ENCODE measurements at places on chromosomes 1 and 21. TPM values are rescaled to one million over a fixed set of nuclear protein-coding genes. Genes with fewer than 3 reads are reported as not detected.
A peak's percentile ranks its signal among the peaks of the same experiment; 100 is the strongest.

GRCh38 chr21:18253221-18253620 is 8.6 kb downstream of the CHODL start:
- no peaks in the 10 kb centered on the region for H3K4me1 ChIP-seq
- no peak for DNase-seq
- no peaks in the 10 kb centered on the region for H3K27me3 ChIP-seq
- no peak overlapping the region for H3K4me3 ChIP-seq
- no peak overlapping the region for H3K27ac ChIP-seq

GRCh38 chr1:67888216-67889106 is 55.2 kb upstream of the GNG12 start:
- no peak overlapping the region for H3K27ac ChIP-seq
- H3K4me3 ChIP-seq: no peak overlapping the region
- H3K27me3 ChIP-seq: peaks cover 19% of the 10 kb centered on the region
- no peaks in the 10 kb centered on the region for H3K36me3 ChIP-seq

- no peak overlapping the region for H3K27ac ChIP-seq
- no peaks in the 10 kb centered on the region for H3K27me3 ChIP-seq
- peaks cover 3% of the 10 kb centered on the region for H3K4me1 ChIP-seq
- H3K4me3 ChIP-seq: no peak overlapping the region
These were observed 10.1 kb downstream of the JMJD4 start for GRCh38 chr1:227725046-227725445.

- peaks cover 16% of the 10 kb centered on the region for H3K27me3 ChIP-seq
- H3K4me3 ChIP-seq: no peak overlapping the region
- H3K36me3 ChIP-seq: no peaks in the 10 kb centered on the region
- no peak overlapping the region for H3K27ac ChIP-seq
- no peak for DNase-seq
- no peaks in the 10 kb centered on the region for H3K4me1 ChIP-seq
These were observed 64.6 kb upstream of the CLDN14 start for GRCh38 chr21:36544545-36544944.

The TEKT2 gene
- total RNA-seq: 0.18 TPM

- H3K4me3 ChIP-seq: no peak overlapping the region
- no peak overlapping the region for H3K27ac ChIP-seq
- no peak for DNase-seq
- H3K27me3 ChIP-seq: no peaks in the 10 kb centered on the region
These were observed 17.8 kb upstream of the SSX2IP start for GRCh38 chr1:84708031-84708430.

- no peak overlapping the region for H3K27ac ChIP-seq
- no peaks in the 10 kb centered on the region for H3K27me3 ChIP-seq
- no peaks in the 10 kb centered on the region for H3K36me3 ChIP-seq
- no peak for DNase-seq
These were observed 719.8 kb upstream of the ADGRL4 start for GRCh38 chr1:79726321-79726720.

DNA sequence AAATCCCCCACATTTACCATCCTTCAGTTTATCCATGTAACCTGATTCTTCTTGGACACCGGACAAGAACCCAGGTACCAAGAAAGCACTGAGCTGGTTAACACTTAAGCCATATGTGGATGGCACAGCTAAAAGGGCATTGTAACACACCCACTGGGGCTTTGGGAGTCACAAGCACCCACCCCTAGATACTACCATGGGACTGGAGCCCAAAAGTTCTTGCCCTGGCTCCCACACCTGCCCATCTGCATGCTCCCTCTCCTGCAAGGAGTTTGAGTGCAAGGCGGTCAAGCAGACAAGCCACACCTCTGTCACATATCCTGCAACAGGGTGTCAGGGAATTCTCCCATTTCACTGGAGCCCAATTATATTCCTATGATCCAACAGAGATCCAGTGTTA is 270.1 kb downstream of the USH2A start:
- H3K27me3 ChIP-seq: no peaks in the 10 kb centered on the region
- no peaks in the 10 kb centered on the region for H3K36me3 ChIP-seq
- H3K4me3 ChIP-seq: no peak overlapping the region
- no peak overlapping the region for H3K27ac ChIP-seq

DNA sequence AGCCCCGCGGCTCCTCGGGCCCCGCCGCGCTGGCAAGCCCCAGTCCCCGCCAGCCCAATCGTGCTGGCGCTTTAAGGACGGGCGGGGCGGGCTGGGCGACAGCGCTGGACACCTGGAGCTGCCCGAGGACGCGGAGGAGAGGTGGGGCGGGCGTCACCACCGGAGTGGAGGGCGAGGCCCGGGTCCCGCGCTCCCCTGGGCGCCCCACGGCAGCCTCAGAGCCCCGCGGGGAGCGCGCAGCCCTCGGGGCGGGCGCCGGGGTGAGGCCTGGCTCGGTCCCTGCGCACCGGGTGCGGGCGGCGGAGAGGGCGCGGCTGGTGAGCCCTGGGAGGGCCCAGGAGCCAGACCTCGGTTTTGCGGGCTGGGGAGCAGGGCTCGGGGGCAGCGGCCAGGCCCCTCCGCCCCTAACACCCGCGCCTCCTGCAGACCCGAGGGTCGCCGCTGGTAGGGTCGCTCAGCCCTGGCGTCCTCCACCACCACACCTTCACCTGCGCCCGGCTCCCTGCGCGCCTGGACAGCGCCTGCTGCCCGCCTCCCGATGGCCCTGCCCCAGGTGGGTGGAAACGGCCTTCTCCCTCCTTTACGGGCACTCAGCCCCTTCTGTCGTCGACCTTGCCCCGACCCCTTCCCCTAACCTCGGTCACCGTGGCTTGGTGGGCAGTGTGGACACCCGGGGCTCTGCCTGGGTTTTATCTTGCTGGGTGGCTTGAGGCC is at the start of gene TMEM61:
Gene TMEM61, plus strand, starts transcription at position 101 of the 714 bp plus-strand sequence. Its CDS starts 438 bp downstream, at position 539.
- H3K27me3 ChIP-seq: peaks cover 43% of the 10 kb centered on the region
- no peak for DNase-seq
- no peaks in the 10 kb centered on the region for H3K4me1 ChIP-seq
- H3K36me3 ChIP-seq: no peaks in the 10 kb centered on the region
- H3K27ac ChIP-seq: no peak within 1 kb of the TSS

The LY9 gene
- 0.28 TPM for total RNA-seq

GRCh38 chr21:42509244-42509643 is 4.4 kb upstream of the SLC37A1 start:
- H3K27me3 ChIP-seq: peaks cover 41% of the 10 kb centered on the region
- no peak for DNase-seq
- H3K27ac ChIP-seq: no peak overlapping the region
- no peaks in the 10 kb centered on the region for H3K36me3 ChIP-seq
- H3K4me3 ChIP-seq: no peak overlapping the region

GRCh38 chr1:230747890-230748800 is 957 bp downstream of the CAPN9 start:
- no peak overlapping the region for H3K27ac ChIP-seq
- no peak for DNase-seq
- H3K4me1 ChIP-seq: no peaks in the 10 kb centered on the region
- peaks cover 1% of the 10 kb centered on the region for H3K27me3 ChIP-seq
- no peaks in the 10 kb centered on the region for H3K36me3 ChIP-seq

- peaks cover 10% of the 10 kb centered on the region for H3K27me3 ChIP-seq
- peak overlapping the region; percentile 97 for H3K4me3 ChIP-seq
- DNase-seq: no peak
These were observed 710 bp downstream of the KLHL20 start for GRCh38 chr1:173715538-173715844.

The PTAFR gene
- 0.21 TPM for total RNA-seq

DNA sequence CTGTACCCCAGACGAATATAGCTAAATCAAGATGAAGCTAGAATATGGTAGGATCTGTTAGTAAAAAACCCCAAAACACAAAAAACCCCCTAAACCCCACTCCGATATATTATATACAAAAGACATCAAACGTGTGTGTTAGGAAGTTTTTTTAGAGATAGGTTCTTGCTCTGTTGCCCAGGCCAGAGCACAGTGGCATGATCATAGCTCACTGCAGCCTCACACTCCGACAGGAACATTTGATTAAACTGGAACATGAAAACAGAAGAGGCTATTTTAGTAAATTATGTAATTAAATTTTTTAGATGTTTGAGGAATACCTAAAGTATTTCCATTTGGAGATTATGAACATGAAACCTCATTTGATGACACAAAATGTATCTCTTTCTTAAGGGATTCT is 8.2 kb upstream of the RYR2 start:
- peaks cover 3% of the 10 kb centered on the region for H3K27me3 ChIP-seq
- H3K27ac ChIP-seq: no peak overlapping the region
- H3K4me1 ChIP-seq: no peaks in the 10 kb centered on the region
- DNase-seq: no peak
- no peaks in the 10 kb centered on the region for H3K36me3 ChIP-seq

DNA sequence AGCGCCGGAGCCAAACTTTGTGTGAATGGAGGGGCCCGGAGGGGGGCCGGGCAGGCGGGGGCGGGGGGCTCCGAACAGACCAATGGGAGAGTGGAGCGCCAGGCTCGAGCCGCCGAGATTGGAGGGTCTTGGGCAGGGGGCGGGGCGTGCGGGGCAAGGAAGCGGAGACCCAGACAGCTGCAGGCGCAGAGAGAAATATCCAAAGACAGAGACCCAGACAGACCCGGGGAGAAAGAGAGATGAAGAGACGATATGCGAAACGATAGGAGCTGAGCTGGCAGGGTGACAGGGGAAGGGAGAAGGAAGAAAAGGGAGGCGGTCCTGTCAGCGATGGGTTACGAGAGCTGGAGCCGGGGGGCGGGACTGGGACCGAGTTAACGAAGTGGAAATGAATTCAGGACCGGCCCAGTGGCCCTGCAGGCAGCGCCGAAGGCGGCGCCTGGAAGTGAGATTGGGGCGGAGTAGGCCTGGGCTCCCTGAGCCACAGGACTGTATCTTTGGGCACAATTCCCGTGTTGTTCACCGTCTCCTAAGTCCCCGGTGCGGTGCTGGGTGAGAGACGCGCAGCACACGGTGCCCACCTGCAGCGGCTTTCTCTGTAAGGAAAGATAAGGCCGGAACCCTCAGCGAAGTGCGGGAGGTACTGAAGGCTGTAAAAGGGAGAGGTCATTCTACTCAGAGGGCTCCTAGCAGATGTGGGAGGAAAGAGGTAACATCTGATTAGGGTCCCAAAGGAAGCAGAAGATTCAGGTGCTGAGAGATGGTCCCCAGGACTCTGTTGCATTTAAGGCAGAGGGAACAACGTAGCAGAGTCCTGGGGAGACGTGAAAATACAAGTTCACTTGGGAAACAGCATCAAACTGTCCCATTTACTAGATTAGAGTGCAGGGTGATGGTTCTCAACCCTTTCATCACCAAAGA is 543 bp upstream of the KCNJ10 start:
- no peak overlapping the region for H3K27ac ChIP-seq
- peaks cover 33% of the 10 kb centered on the region for H3K27me3 ChIP-seq
- peak overlapping the region; percentile 77 for H3K4me3 ChIP-seq
- H3K36me3 ChIP-seq: no peaks in the 10 kb centered on the region

The PER3 gene
- total RNA-seq: 4.5 TPM

DNA sequence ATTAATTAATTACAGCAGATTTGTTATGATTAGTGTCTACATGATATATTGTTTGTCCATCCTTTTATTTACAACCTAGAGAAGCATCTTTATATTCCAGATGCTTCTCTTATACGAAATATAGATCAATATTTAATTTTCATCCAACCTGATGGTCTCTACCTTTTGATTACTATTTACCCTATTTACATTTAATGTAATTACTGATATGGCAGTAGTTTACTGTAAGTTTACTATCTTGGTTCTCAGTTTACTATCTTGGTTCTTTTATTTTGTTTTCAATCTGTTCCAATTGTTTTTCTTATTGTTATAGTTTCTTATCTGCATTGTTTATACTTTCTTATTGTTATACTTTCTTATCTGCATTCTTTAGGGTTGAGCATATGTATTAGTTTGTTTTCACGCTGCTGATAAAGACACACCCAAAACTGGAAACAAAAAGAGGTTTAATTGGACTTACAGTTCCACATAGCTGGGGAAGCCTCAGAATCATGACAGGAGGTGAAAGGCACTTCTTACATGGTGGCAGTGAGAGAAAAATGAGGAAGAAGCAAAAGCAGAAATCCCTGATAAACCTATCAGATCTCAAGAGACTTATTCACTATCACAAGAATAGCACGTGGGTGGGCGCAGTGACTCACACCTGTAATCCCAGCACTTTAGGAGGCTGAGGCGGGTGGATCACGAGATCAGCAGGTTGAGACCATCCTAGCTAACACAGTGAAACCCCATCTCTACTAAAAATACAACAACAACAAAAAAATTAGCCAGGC is 28.9 kb downstream of the FAF1 start:
- peaks cover 17% of the 10 kb centered on the region for H3K4me1 ChIP-seq
- H3K36me3 ChIP-seq: peaks cover 4% of the 10 kb centered on the region
- H3K4me3 ChIP-seq: no peak overlapping the region
- H3K27ac ChIP-seq: no peak overlapping the region
- H3K27me3 ChIP-seq: no peaks in the 10 kb centered on the region

The RNF186 gene
- not detected for total RNA-seq

GRCh38 chr21:38597421-38597820 is 99.1 kb upstream of the ERG start:
- H3K36me3 ChIP-seq: no peaks in the 10 kb centered on the region
- H3K27ac ChIP-seq: no peak overlapping the region
- H3K27me3 ChIP-seq: peaks cover 15% of the 10 kb centered on the region
- H3K4me1 ChIP-seq: peaks cover 17% of the 10 kb centered on the region

The MYBPHL gene
- not detected for total RNA-seq

All from activated T-helper 2 cell treated with anti-CD3 and anti-CD28 coated beads, Interferon-gamma antibody, Interleukin-2, Interleukin-4, amounts not matched to agents 10 μg/mL and 5 μg/mL and 100 μg/mL, durations not matched to agents 14 hours and 24 hours and 36 hours (primary cell).